CD4-positive, alpha-beta T cell treated with Interleukin-17A for 4 hours (primary cell): ENCODE measurements at places on chromosomes 7 and 10.

DNA sequence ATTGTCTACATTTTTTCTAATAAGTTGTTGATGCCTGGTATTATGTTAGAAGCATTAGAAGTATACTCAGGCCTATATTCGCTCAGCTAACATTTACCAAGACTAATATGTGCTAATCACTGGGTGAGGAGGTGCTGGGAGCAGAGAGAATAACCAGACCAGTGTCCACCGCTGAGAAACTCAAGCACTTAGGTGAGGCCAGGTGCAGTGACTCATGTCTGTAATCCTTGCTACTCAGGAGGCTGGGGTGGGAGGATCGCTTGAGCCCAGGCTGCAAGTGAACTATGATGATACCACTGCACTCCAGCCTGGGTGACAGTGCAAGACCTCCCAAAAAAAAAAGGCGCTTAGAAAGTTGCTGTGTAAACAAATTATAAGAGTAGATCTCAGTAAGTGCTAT lies 182.2 kb upstream of the AOAH start:
- DNase-seq, result no peak

- no peak for DNase-seq
Measured at GRCh38 chr7:701086-701671, 25.3 kb upstream of the DNAAF5 start.

GRCh38 chr7:100546926-100547800 lies 8.2 kb downstream of the AGFG2 start:
- peak; percentile 31 for DNase-seq

GRCh38 chr7:151903249-151904032 lies 26.5 kb upstream of the PRKAG2 start:
- DNase-seq, result no peak

DNA sequence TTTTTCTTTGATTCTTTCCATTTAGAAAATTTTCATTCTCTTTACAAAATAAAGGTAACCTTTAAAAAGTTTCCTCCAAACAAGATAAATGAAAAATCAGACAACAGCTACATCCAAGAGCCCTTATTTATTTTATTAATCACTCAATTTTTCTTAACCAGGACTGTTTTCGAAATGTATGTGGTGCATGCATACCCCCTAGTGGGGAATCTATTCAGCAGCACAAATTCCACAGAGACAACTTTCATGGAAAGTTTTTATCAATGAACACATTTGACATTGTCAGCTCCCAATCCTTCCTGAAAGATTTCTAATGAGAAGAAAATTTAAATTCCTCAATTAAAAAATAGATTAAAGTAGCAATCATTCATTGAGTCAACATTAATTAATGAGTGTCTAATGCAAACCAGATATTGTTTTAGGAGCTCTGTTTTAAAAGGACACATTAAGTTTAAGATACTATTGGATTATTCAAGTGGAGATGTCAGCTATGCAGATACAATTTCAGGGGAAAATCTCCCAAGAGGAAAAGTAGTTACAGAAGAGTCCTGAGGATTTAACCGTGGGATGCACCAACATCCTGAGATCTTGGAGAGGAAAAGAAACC lies 5.2 kb upstream of the HTR7 start:
- DNase-seq, result peak; percentile 12

- no peak for DNase-seq
Measured at GRCh38 chr10:75765789-75766096, 334.3 kb downstream of the LRMDA start.

DNA sequence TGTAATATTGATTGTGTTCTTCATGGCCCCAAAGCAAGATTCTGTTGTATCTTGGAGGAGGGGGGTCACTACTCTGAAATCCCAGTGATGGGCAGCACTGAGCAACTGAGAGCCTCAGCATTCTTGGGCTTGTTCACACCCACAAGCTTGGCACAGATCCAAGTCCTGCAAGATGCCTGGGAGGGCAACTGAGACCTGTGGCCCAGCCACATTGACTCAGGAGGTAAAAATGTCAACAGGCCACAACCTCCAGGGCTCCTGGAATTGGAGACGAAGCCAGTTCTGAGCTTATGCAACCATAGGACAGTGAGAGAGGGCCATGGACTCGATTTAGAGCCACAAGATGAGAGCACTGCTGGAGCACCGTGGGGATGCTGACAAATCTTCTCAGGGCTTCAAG lies 3.1 kb upstream of the DOCK1 start:
- no peak for DNase-seq

DNA sequence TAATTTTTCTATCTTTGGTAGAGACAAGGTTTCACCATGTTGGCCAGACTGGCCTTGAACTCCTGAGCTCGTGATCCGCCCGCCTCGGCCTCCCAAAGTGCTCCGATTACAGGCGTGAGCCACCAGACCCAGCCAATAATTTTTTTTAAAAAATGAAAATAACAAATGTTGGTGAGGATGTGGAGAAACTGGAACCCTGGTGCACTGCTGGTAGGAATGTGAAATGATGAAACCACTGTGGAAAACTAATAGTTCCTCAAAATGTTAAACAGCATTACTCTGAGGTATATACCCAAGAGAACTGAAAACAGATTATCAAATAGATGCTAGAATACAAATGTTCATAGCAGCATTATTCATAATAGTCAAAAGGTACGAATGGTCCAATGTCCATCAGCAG lies 23.0 kb upstream of the YWHAG start:
- DNase-seq, result no peak

DNA sequence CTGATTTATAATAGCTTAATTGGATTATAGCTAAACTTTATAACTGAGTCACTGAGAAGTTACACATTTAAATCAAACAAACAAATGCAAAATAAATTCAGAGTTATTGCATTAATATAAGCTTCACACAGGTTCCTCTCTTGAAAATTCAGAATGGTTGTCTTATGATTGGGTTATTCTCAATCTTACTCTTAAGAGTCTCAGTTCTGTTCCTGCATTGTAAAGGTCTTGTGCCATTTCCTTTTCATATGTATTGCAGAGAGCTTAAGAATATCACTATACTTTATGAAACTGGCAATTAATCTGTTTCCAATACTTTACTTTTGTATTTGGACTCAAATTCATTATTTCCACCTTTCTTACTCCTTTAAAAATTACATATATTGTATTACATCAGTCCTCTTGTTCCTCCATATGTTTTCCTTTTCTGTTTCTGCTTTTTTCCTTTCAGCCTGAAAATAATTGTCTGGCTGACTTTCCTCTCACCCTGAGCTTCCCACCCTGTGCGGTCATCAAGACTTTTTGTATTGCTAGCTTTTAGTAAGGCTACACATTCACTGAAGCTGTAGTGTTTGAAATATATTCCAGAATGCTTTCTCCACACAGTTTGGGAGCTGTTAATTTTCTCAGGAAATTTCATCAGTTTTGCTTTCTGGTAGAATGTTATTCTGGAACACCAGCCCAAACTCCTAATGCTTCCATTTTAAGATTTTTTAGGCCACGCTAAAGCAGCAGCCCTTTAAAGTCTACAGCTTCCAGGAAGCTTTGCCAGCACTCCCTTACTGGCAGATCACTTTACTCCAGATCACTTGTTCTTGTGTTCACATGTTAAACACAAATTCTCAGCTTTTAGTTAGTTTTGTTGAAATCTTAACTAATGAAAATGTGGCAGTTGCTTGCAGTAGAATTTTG lies 139.4 kb downstream of the KCND2 start:
- DNase-seq, result no peak

DNA sequence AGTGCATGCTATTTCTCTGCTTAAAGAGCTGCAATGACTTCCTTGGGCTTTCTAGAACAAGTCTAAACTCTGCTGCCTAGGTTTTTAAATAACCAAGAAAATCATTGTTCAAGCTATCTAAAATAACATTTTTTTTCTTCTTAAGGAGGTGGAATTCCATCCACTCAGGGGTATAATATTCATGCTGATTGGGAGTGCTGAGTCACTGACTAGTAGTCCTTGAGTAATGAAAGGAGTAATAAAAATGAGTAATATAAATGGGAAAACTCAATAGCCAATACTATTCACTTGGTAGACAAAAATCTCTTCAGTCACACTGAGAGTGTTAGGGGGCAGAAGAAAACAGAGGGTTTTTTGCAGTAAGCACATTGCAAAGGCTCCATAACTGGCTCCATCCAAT lies 72.0 kb downstream of the GFRA1 start:
- DNase-seq, result no peak

GRCh38 chr7:44637788-44638594 lies 31.6 kb downstream of the OGDH start:
- peak; percentile 80 for DNase-seq

- no peak for DNase-seq
Measured at GRCh38 chr7:664997-665735, 61.3 kb upstream of the DNAAF5 start.

DNA sequence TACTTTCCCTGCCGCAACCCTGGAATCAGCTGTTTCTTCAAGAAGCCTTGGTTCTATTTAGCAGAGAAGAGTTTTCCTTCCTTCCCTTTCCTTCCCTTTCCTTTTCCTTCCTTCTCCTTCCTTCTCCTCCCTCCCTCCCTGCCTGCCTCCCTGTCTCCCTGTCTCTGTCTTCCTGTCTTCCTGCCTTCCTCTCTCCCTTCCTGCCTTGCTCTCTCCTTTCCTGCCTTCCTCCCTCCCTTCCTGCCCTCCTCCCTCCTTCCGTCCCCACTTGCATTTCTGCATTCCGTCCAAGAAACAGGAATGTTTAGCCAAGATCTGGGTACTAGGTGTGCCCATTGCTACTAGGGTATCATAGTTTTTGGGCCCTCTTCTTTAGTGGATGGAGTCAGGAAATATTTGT lies 21.9 kb downstream of the SND1 start:
- no peak for DNase-seq

DNA sequence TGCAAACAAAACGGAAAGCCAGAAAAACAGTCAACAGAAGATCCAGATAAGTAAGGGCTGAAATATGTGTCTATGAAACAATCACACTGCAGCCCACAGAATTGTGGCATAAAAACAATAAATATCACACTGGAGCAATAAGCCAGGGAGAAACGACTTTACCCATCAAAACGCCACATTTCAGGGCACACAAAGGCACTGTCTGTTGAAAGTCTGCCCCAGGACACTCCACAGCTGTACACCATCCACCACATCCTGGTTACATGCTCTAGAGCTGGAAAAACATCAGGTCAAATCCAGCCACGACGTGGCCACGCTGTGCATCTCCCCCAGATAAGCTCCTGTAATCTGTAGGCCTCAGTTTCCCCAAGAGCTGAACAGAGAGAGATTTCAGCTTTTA lies 88.7 kb downstream of the COBL start:
- DNase-seq, result no peak

DNA sequence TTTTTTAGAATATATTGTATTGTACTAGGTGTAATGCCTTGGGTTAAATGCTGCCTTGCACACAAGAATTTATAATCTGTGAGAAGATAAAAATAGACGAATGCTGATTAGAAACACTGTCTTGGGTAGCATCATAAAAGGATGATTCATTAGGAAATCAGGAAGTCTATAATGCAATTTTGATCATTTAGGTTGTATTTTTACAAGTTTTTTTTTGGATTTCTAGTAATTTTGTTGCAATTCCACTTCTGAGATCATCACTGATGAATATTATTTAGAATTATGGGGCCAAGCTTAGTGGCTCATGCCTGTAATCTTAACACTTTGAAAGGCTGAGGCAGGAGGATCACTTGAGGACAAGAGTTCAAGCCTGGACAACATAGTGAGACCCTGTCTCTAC lies 29.6 kb downstream of the WBP1L start:
- DNase-seq, result no peak

GRCh38 chr10:11396311-11396955 lies 215.0 kb downstream of the USP6NL start:
- DNase-seq, result no peak

- DNase-seq, result no peak
Measured at GRCh38 chr10:5609952-5610616, 56.3 kb downstream of the ASB13 start.

DNA sequence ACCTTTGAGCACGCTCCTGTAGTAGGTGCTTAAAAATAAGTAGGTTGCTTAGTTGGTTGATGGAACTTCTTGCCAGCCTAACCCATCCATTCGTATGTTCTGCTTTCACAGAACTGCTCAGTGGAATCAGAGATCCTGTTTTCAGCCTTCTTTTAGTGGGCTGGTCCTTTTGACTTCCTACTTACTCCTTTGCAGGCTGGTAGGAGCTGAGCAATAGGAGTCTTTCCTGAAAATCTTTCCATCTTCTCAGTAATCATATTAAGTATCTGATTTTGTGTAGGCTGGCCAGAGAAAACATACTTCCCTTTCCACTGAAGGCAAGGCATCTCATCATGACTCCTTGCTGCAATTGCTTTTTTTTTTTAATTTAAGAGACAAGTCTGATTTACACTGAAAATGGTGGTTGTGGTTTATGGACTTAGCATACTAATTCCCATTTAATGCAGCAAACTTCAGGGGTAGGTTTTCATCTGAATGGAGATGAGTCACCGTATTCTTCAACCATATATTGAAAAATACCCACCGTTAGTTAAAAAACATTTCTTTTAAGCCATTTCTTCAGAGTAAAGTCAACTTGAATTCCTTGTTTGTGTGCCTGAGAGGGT lies 208.0 kb downstream of the ZNF365 start:
- no peak for DNase-seq

DNA sequence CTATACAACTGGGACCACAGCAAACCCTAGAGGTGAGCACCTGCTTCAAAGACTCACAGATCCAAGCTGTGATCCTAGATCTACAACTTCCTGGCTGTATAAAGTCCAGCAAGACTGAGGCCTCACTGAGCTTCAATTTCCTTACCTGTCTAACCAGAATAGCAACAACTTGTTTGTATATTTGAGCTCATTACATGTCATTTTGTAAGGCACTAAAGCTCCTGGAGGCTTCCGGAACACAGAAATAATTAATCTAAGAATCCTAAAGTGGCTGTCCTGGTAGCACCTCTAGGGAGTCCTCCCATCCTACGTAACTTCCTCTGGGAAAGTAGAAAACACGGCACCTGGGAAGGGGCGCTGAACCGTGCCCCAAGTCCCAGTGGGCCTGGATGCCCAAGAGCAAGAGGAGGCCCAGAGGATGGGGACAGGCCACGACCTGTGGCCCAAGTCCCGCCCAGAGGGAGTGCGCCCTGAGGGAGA lies 39.4 kb downstream of the HK1 start:
- no peak for DNase-seq

GRCh38 chr10:34884272-34884952 lies 69.3 kb upstream of the PARD3 start:
- DNase-seq, result no peak

GRCh38 chr7:157523766-157524421 lies 187.1 kb downstream of the DNAJB6 start:
- DNase-seq, result no peak
